ENCODE measurements at places on chromosomes 13 and 19.

GRCh38 chr19:43781630-43782310, 997 bp upstream of the KCNN4 start:
- no peak for DNase-seq

DNA sequence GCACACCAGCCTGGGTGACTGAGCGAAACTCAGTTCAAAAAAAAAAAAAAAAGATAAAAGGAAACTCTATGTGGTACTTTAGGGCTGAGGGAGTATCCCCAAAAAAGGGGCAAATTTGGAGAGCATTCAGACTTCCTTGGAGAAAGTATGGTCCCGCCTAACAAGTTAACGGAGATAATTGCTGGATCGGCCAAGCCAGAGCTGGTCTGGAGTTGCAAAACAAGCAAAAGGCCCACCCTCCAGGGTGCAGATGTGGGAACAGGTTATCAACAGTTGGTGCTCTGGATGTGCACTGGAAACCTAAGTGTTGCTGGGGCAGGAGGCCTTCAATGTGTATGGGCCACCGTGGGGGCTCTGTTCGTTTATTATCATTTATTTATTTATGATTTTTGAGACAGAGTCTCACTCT, 2.8 kb downstream of the IQCN start:
- no peak for DNase-seq

DNA sequence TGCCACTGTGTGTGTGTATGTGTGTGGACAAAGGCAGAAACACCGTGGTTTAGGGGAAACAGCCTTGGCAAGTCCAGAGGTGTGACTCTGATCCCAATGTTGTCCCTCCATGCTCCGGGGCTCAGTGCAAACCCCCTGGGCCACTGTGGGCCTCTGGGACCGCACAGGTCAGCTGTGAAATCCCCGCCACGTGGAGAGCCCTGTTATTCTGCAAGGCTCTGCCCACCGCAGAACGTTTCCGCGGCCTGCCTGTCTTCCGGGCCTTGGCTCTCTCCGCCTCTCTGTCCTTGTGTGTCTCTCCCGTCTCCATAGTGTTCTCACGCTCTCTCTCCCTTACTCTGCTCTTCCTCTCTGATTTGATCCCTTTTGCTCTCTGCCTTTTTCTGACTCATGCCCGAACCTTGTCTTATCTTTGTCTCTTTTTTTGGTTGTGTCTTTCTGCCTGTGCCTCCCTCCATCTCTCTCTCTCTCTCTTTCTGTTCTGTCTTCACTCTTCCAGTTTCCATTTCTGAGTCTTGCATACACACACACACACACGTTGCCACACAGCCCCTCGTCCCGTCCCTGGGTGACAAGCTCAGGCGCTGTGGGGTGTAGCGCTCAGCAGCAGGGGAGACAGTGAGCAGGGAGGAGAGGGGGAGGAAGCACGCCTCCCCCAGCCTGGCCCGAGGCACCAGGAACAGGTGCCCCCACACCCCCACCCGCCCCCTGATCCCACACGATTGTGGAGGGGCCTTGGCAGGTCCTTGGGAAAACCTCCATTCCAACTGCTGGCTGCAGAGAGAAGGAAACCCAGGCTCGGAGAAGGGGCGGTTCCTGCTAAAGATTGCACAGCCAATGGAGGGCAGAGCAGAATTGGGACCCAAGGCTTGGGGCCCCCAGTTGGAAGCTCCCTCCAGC, 3.0 kb downstream of the TTYH1 start:
- no peak for DNase-seq

GRCh38 chr13:44058624-44059215, 179.0 kb downstream of the LACC1 start:
- no peak for DNase-seq

GRCh38 chr19:19816679-19817078, 4.9 kb downstream of the ZNF506 start:
- DNase-seq, result no peak

GRCh38 chr19:46030812-46031550, 8.1 kb upstream of the PGLYRP1 start:
- peak; percentile 11 for DNase-seq

DNA sequence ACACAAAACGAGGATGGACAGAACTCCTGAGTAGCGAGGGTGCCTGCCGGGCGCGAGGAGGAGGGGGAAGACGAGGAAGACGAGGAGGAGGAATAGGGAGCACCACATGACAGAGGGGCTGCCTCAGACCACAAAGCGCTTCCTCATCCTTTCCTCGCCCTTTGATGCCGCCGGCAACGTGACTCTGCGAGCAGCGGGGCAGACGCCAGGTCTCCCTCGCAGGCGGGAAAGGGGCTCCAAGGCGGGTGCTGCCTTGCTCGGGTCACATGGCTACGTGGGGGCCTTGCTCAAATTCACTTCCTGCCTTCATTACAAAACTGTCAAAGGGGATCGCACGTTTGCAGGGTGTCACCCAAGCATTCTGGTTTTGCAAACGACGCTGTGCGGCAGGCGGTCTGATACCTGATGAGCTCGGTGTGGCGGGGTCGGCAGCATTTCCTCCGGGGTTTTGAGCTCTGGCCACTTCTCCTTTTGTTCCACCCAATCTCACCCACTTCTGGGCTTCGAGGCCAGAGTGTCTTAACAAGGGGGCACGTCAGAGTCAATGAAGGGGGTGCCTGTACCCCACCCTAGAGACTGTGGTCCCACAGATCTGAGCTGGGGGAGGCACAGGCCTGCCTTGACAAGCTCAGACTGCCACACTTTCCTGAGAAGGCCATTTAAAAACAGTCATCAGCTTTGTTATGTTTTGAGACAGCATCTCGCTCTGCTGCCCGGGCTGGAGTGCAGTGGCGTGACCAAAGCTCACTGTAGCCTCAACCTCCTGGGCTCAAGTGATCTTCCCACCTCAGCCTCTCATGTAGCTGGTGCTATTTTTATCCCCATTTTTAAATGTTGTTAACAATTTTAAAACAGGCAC, 14.9 kb downstream of the MAP2K2 start:
- DNase-seq, result no peak

Data from DMS79 (cell line).